ENCODE measurements at places on chromosomes 6 and 20.

- DNase-seq: peak; percentile 85
These were observed 24.2 kb upstream of the SIRPA start for GRCh38 chr20:1870792-1871550.

DNA sequence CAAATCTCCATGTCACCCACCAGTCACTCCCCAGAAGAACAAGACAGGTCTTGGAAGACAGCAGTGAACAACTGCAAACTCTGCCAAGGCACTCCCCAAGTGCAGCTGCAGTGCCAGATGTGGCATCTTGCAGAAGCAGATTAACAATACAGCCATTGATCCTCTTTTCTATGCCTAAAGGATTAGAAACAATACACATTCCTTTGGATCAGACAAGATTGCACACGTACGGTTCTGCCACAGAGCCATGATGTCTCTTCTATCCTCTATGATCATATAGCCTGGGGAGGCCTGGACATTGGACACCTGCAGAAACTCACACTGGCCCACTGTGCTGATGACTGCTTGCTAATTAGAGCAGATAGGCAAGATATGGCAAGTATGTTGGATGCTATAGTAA lies 155.9 kb downstream of the MYLK4 start:
- DNase-seq: no peak

DNA sequence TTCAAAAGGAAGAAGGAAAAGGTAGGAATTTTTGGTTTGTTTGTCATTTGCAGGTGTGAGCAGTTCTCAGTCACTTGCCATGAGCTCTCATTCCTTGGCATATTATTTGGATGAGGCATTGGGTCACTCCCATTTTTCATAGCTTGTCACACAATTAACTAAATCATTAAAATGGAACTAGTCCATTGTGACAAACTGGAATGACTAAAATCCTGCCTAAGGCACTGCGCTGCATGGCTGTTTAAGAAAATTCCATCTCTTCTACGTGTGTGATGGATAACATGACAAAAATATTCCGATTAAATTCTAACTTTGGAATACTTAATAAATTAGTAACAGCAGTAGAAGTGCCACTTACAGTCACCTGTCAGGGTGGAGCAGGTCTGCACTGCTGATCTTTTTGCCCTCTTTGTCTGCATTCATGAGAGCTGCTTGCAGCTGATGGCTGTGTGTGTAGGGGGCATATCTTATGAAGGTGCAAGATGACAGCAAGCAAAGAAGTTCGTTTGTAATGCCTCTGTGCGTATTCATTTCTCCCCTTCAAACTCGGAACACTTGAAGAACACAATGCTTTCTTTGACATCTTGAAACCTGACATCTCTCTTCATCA lies 1292.6 kb upstream of the MAP3K7 start:
- DNase-seq: no peak

DNA sequence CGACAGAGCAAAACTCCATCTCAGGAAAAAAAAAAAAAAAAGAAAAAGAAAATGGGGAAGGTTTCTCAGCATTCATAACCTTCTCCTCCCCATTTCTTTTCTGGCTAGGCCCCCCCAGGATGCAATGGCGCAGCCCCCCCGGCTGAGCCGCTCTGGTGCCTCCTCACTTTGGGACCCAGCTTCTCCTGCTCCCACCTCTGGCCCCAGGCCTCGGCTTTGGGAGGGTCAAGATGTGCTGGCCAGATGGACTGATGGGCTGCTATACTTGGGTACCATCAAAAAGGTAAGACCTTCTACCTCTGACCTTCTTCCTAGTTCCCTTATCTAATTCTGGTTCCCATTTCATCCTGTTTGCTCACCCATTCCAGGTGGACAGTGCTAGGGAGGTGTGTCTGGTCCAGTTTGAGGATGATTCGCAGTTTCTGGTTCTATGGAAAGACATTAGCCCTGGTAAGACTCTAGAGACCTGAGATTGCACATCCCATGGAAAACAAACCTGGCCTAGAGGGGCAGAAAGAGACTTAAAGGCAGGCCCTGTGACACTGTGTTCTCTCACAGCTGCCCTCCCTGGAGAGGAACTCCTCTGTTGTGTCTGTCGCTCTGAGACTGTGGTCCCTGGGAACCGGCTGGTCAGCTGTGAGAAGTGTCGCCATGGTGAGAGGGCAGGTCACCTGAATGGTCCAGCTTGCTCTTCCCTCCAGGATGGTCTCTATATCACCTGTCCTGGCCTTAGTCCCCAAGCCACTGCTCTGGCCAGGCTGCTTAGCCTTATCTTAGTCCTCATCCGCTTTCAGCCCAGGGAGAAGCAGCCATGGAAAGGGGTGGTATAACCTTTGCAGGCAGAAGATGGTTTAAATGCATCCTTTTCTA lies 1.6 kb downstream of the PHF1 start:
- no peak for DNase-seq

- DNase-seq: no peak
These were observed 378.9 kb downstream of the PREX1 start for GRCh38 chr20:48448666-48449600.

GRCh38 chr6:14664621-14665315 lies 547.2 kb downstream of the CD83 start:
- DNase-seq: no peak

GRCh38 chr6:5606546-5606945 lies 345.2 kb downstream of the FARS2 start:
- DNase-seq: no peak

DNA sequence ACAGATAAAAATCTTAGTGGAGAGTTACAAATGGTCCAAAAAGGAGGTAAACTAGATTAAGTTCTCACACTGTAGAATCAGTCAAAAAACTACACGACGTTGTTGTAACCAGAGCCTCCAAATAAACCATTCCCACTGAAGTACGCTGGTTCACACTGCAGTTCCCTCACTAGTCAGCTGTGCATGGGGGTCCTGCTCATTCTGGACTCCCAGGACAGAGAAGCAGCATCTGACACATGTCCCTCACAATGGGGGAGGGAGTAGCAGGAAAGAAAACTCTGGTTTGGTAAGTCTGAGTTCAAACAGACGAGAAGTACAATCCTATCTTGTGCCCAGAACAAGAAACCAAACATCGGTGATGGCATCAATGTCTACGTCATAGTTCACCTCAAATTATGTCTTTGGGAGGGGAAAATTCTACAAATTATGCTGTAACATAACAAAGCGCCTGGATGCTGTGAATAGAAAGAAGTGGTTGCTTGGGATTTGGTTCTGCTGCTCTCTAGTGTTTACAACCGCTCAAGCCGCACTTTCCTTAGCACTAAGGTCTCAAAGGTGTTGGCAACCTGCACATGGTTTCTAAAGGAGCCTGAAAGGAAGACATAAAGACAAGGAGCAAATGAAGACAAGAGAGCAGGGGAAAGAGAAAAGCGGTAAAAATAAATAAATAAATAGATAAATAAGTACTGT lies 208.0 kb downstream of the GMDS start:
- no peak for DNase-seq

GRCh38 chr6:147709396-147710272 lies 201.1 kb downstream of the SAMD5 start:
- no peak for DNase-seq

All from SIG-M5 (cell line).